ENCODE measurements at places on chromosomes 7 and 10.

DNA sequence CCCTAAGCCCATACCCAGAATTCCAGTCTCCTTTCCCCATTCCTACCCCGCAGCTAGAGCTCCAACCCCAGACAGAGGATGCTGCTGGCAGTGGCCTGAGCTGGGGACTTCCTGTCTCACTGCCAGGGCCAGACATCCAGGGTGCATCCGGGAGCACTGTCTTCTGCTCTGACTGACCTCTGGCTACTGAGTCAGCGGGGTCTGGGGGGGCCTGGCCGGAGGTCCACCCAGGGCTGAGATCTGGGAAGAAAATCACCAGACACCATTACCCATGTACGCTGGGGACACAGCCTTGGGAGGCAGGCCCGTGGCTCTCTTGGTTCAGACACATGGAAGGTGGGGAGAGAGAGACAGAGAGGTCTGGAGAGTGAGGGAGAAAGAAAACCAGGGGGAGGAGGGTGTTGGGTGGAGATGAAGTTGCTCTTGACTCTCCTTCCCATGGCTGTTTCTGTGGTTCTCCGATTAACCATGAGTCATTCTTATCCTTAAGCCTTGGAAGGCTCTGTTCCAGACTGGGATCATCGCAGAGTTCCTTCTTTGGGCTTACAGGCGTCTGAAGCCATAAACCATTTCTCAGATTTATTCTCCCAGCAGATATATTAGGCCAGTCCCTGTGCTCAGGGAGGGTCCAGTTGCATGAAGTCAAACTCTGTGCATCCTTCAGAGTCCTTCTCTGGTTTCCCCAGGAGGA, 23.6 kb downstream of the TSPAN15 start:
- no peak for DNase-seq

- DNase-seq: no peak
Observed at GRCh38 chr10:48714088-48714487, 29.4 kb downstream of the WDFY4 start.

GRCh38 chr10:11144626-11145494, 127.2 kb downstream of the CELF2 start:
- no peak for DNase-seq

DNA sequence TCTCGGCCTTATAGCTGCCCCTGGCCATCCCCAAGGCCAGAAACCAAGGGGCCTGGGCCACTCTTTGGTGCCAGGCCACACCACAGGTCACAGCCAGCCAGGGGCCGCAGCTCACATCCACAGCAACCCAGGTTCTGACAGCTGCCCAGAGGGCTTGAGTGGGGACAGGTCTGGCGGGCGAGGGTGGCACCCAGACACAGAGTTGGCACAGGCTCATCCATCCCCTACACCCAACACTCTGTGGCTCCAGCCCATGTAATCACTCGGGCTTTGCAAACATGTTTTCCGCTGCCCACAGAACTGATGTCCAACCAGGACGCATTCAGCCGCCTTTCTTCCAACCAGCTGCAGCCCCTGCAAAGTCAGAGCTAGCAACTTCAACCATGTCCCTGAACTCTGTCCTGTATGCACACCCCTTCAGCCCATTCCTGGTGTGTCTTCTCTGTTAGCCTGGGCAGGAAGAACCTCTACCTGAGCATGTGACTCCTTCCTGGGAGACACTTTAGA, 57.7 kb upstream of the PPP2R2D start:
- no peak for DNase-seq

DNA sequence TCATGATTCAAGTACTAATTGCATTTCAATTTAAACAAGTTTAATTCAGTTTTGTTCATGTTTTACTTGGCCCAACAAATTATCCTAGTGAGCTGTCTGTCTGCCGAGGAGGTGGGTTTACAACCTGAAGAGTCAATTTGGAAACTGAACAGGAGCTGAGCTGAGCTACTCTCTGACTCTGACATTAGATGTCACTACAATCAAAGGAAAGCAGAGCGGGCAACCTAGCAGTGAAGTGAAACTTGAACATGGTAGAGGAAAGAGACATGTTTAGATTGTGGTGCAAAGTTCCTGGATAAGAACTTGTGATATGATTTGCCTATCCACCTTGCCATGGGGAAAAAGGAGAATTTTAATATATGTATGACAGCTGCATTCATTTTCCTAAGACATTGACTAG, 9.6 kb upstream of the AGR3 start:
- no peak for DNase-seq

DNA sequence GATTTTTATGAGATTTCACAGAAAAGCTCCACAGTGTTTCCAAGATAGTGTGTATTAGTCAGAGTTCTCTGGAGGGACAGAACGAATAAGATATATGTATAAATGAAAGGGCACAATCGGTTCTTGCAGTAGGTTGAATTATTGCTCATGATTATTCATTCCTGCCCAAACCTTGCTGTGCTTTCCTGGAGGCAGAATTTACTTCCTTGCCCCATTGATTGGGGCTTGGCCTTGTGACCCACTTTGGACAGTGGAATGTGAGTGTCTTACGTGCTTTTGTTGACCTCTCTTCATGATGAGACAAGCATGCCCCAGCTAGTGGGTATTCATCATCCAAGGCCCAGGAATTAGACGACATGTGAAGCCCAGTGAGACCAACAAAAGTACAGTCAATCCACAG, 53.0 kb upstream of the ABCB5 start:
- no peak for DNase-seq

- DNase-seq: no peak
Observed at GRCh38 chr7:141294143-141294829, 220.4 kb downstream of the TMEM178B start.

DNA sequence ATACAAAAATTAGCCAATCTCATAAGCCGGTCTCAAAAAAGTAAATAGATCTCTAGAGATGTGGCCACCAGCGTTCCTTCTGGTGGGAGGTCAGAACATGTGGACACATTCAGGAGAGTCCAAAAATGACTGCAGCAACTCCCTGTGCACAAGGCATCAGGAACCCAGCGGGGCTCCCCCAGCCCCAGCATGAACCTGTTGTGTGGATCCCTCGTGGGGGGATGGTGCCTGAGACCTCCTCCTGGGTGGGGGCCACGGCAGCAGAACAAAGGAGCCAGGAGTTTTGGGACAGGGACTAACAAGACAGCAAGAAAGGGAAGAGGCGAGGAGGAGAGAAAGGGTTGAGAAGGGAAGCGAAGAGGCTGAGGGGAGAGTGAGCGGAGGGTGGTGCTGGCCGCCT, 121.8 kb downstream of the WDR37 start:
- no peak for DNase-seq

GRCh38 chr10:79938728-79939406, 10.0 kb downstream of the SFTPD start:
- no peak for DNase-seq

GRCh38 chr7:44373418-44373740, 48.0 kb upstream of the CAMK2B start:
- DNase-seq: no peak

DNA sequence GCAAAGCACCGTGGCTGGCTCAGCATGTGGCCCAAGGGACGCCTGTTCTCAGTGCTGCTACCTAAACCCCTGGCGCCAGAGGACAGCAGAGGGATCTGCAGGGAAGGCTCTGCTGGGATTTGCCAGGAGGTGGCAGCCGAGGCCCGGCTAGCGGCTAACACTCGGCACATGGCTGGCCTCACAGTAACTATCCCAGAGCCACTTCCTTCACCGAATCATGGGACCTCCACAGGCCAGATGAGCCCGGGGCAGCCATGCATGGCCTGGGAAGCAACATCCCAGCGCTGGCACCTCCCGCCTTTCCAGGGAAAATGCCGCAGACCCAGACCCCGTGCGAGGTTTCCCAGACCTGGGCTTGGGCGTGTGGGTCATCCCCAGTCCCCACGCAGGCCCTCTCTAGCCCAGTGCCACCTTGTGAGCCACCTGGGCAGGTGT, 36.4 kb downstream of the DPYSL4 start:
- DNase-seq: peak; percentile 62

DNA sequence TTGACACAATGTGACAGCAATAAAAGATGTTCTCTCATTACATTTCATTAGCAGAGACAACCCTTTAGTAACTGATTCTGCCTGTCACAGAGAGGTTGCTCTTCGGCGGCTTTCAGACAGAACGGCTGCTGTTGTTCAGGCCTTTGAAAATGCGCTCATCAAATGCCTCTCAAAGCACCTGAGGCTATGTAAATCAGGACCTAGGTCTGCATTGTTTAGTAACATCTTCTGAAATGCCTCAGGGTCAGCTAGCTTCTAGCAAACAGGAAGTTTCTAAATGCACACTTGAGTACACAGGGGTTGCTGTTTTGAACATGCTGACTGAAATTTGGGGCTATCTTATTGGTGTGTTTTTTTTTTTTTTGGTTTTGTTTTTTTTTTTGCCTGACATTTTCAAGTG, 143.3 kb upstream of the DKK1 start:
- no peak for DNase-seq

- peak; percentile 66 for DNase-seq
Observed at GRCh38 chr10:43204943-43205671, 61.8 kb downstream of the RASGEF1A start.

DNA sequence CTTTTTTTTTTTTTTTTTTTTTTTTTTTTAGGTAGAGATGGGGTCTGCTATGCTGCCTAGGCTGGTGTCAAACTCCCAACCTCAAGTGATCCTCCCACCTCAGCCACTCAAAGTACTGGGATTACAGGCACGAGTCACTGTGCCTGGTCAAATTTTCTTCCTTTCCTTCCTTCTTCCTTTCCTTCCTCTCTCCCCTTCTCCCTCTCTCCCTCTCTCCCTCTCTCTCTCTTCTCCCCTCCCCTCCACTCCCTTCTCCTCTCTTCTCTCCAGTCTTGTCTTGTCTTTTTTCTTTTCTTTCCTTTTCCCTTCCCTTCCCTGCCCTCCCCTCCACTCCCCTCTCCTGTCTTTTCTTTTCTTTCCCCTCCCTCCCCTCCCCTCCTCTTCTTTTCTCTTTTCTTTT, 7.2 kb upstream of the MLXIPL start:
- DNase-seq: no peak

GRCh38 chr7:111388912-111389311, 173.4 kb downstream of the IMMP2L start:
- DNase-seq: no peak

- no peak for DNase-seq
Observed at GRCh38 chr10:58758321-58758720, 245.6 kb downstream of the BICC1 start.

DNA sequence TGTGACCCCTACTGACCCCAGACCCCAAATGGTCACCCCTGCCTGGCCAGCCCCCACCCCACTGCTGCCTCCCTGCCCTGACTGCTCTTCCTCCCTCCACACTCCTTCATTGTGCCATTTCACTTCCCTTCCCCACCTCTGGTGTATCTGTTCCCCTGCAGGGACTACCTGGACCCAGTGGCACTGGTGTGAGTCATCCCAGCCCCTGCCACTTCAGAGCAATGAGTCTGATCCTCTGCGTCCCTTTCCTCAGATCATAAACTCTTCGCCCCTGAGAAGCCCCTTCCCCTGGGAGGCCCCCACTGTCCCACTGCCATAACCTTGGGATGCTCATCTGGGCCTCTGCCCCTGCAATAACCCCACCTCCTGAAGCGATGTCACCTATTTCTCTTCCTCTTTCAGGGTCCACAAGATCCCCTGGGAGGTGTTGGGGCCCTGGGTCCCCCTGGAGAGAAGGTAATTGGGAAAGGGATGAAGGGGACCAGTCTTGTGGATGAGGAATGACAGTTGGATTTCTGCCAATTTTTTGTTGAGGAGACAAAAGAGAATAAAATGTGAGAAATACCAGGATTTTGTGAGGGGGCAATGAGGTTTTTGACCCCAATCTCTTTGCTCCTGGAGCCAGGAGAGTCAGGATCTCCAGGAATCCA, 19.1 kb upstream of the VOPP1 start:
- no peak for DNase-seq

Measured in activated naive CD4-positive, alpha-beta T cell treated with Interleukin-2 at 50 U/mL for 16 hours (primary cell).